HuH-7 (cell line): ENCODE measurements at places on chromosomes 11 and 22.

DNA sequence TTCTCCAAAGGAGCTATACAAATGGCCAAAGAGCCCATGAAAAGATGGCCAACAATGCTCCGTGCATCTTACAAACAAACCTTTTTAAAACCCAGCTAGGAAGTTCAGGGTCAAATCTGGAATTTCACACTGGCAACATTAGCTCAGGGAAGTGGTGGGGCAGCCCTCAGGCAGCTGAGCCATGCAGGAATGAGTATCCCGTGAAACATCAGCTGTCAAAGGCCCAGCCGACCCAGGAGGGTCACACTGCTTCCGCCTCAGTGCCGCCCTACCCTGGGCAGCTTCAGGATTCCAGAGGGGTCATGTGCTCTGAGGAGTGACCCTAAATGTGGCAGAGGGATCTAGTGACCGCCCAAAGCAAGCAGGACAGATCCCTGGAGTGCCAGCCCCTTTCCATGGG is 73.4 kb downstream of the LINC01488 start:
- DNase-seq: no peak

DNA sequence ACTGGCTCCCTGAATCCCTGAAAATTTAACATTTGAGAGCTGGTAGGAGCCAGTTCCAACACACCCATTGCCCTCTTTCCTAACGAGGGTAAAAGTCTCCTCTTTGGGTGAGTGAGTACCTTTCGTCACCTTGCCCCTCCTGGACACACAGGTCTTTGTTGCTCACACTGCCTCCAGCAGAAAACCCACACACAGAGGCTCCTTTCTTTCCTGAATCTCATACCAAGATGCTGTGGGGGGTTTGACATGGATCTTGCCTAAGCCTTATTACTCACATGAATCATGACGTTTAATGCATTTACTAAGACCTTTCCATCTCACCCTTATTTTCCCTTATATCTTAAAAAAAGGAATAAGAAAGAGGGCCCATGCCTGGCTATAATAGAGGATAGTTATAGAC is 53.0 kb downstream of the PARVA start:
- DNase-seq: no peak

- no peak for DNase-seq
These were observed 41.1 kb downstream of the BMAL1 start for GRCh38 chr11:13318498-13319295.

DNA sequence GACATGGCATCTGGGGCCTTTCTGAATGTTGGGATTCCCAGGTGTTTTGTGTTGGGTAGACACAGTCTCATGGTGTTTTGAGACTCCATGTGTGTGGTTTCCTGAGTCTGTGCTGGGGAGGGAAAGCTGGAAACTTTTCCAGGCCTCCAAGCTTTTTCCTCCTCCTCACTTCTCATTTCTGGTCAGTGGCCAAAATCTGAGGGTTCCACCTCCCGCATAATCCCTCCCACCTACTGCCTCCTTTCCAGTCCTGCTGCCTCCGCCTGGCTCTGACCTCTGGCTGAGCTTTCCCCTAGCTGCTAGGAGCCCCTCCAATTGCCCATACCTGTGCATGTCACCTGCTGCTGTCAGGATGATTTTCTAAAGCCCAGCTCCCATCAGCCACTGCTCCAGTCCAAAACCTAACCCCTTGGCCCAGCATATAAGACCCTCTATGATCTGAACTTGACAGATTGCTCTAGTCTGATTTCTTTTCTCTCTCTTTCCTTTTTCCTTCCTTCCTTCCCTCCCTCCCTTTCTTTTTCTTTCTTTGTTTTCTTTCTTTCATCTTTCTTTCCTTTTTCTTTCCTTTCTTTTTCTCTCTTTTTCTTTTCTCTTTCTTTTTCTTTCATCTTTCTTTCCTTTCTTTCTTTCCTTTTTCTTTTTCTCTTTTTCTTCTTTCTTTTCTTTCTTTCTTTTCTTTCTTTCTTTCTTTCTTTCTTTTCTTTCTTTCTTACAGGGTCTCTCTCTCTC is 51.4 kb upstream of the NECTIN1 start:
- DNase-seq: no peak

DNA sequence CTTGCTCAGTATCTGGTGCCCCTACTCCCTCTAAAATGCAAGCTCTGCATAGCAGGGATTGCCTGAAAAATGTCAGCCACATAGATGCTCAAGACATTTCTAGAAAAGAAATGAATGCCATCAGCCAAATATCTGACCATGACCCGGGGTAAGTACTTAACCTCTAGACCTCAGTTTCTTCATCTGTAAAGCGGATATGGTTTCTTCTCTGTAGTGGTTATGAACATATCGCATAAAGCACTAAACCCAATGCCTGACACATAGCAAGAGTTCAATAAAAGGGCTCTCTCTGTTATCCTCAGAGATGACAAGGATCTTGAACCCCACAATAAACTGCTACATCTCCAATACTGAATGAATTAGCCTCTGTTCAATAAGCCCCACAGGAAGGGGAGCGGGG is 122.6 kb downstream of the ABTB2 start:
- no peak for DNase-seq

DNA sequence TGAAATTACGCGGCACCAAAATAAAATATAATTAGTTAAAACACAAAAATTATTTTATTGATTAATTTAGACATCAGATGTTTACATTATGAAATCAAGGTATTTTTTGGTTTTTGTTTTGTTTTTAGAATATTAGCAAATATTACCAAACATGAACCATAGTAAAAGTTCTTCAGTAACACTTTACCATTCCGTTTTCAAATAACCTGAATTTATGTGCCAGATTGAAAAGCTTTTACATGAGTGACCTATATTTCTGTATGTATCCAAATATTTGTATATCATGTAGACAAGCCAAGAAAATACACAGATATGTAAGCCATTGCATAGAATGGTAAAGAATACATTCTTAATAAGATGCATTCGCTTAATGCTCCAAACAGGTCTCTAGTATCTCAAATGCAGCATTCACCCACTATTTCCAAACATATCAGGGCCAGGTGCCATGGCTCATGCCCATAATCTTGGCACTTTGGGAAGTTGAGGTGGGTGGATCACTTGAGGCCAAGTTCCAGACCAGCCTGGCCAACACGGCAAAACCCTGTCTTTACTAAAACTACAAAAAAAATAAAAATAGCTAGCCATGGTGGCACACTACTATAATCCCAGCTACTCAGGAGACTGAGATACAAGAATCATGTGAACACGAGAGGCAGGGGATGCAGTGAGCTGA is 102.4 kb upstream of the SERPIND1 start:
- no peak for DNase-seq

DNA sequence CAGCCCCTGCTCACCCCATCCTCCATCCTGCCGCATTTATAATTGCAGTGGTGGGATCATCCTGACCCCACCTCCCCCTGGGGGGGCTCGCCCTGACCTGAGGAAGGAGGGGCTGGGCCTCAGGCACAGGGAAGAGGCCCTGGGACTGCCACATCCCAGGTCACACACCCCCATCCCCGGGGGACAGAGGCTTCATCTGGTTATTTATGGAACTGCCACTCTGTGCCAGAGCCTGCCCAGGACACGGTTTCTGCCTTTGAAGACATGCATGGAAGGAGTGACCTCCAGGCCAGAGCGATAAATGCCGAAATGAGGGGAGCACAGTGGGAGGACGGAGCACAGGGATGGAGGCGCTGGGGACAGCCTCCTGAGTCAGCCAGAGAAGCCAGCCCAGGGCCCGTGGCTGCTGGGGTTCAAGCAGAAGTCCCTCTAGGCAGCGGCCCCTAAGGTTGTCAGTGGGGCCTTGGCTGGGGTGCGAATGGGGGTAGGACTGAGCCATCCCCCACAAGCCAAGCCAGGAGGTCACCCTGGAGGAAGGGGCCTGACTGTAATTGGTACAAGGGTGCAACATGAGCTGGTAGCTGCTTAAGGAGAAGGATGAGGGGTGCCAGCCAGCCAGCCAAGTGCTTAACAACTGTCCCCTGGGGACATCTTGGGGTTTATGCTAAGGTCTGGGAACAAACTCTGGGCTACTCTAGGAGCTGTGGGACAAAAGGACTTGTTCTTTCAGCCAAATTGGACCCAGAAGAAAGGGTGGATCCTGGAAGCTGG is 51.4 kb upstream of the SHISAL1 start:
- DNase-seq: no peak

DNA sequence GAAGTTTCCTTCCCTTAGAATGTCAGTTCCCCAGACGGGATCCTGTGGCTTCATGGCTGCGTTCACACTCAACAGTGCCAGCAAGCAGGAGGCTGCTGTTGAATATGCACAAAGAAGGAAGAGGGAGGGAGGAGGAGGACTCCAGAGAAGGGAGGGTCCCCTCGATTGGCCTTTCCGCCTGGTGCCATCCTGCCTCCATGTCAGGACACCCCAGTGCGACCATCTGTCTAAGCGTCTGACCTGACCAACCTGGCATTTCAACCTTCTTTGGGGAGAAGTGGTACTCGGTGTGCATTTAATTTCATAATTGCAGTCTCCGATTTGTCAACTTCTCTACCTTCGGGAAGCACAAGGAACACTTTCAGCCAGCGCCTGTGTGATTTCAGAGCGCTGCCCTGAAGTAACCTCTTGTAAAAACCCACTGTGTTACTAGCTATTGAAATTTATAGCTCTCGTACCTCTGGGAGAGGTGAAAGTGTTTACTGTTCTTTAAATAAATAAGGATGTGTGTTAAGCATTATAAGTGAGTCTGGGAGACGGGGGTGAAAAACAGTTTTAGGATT is 1491.9 kb downstream of the TBC1D22A start:
- DNase-seq: peak; percentile 43

DNA sequence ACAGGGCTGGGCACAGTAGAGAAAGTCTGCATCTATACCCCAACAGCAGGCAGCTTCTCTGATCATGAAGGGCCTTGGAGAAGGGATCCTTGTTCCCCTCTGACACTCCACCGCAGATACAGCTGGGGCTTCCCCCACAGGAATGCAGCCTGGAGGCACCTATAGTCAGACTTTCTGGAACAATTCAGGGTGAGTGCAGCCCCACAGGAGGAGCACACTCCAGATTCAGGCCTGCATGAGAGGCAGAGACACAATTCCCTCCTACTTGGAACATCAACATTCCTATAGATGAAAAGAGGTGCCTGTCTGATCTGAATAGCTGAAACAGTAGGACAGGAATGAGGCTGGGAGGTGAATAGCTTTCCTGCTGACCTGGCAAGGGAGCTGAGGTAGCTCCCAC is 1298.0 kb upstream of the CNTN5 start:
- DNase-seq: no peak

DNA sequence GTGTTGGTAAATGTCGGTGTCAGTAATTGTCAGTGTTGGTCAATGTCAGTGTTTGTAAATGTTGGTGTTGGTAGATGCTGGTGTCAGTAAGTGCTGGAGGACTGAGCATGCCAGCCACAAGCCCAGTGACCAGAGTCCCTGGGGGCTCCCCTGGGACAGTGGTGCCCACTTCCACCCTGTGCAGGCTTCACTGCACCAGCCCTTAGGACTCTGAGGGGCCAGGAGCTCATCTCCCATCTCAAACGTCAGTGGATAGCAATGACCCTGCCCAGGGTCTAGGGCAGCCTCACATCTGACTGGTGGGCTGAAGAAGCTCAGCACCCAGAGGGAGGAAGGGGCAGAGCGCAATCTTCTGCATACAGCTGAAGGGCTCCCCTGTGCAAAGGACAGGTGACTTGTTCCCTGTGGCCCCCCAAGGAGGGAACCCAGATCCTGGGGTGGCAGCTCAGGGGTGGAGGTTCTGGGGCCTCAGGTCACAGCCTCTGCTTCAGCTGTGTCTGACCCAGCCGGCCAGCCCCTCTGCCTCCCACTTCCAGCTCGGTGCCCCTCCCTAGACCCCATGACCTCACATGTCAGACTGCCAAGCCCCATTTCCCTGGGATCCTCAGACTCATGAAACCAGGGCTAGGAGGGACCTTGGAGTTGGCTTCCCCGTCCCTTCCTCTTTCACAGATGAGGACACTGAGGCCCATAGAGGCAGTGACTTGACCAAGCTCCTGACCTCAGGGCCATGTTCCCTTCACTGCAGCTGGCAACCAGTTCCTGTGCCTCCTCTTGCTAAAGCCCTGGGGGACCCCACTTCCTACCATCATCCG is 138.4 kb downstream of the CRYBB2 start:
- DNase-seq: no peak

GRCh38 chr22:32312748-32313147 is 44.9 kb upstream of the RFPL3 start:
- no peak for DNase-seq

DNA sequence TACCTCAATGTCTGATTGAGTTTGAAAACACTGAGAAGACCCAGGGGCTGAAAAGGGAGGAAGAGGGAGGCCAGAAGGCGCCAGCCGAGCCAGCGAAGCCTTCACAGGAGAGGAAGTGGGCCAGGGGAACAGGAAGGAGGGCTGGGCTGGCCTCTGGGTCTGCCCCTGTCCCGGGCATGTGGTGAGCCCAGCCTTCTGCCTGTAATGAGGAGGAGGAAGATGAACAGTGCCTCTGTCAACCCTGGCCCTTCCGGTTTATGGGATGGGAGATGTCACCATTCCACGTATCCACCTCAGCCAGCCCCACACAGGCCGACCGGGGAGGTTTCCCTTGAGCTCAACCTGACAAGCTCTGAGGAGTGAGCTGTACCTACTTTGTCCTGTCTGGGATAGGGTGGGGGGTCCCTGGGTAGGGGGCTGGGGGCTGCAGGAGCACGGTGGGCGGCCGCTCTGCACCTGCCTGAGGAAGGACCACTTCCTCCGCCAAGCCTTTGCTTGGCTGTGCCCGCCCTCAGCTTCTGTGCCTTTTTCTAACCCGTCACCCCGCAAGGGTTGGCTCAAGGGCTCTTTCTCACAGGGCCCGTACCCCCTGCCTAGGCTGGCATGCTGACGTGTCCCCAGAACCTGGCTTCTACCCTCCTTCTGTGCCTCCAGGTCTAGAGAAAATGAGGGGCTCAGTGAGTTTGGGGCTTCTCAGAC is 2.0 kb downstream of the PARVG start:
- DNase-seq: no peak

- no peak for DNase-seq
These were observed 10.5 kb downstream of the YWHAH start for GRCh38 chr22:31954535-31955523.

- no peak for DNase-seq
These were observed 313.5 kb downstream of the BRD1 start for GRCh38 chr22:49514211-49514610.

DNA sequence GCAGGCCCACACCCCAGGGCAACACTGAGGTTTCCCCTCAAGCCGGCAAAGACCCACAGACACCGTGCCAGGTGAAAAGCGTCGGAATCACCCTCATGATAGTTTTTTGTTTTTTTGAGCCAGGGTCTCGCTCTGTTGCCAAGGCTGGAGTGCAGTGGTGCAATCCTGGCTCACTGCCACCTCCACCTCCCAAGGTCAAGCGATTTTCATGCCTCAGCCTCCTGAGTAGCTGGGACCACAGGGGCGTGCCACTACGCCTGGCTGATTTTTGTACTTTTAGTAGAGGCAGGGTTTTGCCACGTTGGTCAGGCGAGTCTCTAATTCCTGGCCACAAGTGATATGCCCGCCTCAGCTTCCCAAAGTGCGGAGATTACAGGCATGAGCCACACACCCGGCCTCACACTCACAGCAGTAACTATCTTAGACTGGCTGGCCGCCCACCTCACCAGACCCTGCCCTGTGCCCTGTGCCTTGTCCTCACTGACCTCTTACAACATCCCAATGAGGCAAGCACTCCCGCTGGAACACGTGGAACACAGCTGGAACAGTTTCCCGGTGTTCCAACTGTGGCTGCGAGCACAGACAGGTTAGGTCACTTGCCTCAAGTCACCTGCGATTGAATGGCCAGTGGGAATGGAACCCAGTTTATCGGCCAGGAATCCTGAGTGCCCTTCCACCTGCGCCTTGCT is 21.1 kb downstream of the LRRC10B start:
- peak; percentile 85 for DNase-seq

GRCh38 chr22:39745789-39746188 is 147.8 kb downstream of the ENTHD1 start:
- no peak for DNase-seq

- DNase-seq: no peak
These were observed 9.3 kb downstream of the RNH1 start for GRCh38 chr11:497565-498296.

- DNase-seq: no peak
These were observed 33.3 kb downstream of the DENND5A start for GRCh38 chr11:9231848-9232177.
